ENCODE measurements at places on chromosomes 2 and 18. TPM values are rescaled to one million over a fixed set of nuclear protein-coding genes. Genes with fewer than 3 reads are reported as not detected.
A peak's percentile ranks its signal among the peaks of the same experiment; 100 is the strongest.

PTPRN gene
- 0.44 TPM for total RNA-seq

GALR1 gene
- not detected for total RNA-seq

DNA sequence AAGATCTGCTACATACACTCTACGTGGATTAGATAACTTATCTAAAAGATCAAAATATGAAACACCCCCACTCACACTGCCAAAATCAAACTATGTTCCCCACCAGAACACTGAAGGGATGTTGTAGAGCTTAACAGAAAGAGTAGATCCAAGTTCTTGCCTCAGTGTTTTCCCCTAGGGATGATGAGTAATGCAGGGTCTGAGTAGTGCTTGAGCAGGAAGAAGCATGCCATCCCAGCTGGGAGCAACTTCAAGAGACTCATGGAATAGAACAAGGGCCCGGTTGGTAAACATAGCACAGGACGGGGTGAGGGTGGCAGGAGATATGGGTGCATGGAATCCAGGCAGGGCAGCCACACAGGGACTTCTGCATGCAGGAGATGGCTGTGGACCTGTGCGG, 74.3 kb downstream of the SNTG2 start:
- DNase-seq: no peak

GRCh38 chr2:44441200-44441599, 79.5 kb downstream of the CAMKMT start:
- DNase-seq: no peak

- peak; percentile 54 for DNase-seq
Measured at GRCh38 chr18:55302167-55302833, 285.7 kb downstream of the TCF4 start.

- no peak for DNase-seq
Measured at GRCh38 chr2:224319750-224320149, 82.2 kb downstream of the FAM124B start.

DNA sequence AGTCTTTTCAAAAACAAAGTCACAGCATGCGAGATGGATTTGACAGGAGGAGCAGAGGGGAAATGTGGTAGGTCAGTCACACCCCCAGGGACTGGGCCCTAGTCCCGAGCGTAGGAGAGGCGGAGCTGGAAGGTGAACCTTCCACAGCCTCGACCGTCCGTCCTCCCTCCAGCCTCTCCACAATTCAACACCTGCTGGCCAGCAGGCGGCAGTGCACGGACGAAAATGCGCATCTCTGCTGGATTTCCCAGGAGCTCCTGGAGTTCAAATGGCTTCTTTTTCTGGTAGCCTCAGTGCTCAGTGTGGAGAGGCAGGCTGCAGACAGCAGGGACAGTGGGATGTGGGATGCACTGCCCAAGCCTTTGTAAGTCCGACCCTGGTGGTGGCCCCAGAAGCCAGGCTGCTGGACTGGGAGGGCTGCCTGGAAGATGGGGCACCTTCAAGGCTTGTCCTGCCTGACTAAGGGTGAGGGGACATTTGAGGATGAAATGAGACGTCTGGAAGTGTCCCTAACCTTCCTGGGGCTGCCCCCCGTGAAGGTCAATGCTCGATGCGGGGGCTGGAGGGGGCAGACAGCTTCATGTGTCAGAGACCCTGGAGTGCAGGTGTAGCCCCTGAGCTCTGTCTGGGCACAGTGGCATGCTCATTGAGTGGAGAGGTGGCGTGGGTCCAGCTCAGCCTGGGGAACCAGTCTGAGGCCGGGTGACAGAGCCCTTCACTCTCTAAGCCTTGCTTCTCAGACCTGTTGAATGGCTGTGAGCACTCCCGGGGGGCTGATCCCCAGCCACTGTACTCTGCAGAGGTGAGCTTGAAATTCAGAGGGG, 189.5 kb downstream of the TFCP2L1 start:
- peak; percentile 92 for DNase-seq

- DNase-seq: no peak
Measured at GRCh38 chr2:14136030-14136429, 496.5 kb upstream of the LRATD1 start.

- no peak for DNase-seq
Measured at GRCh38 chr18:48290162-48290926, 118.8 kb downstream of the ZBTB7C start.

- DNase-seq: no peak
Measured at GRCh38 chr2:136376798-136377211, 258.9 kb upstream of the CXCR4 start.

GRCh38 chr18:50859793-50860555, 18.9 kb upstream of the ME2 start:
- no peak for DNase-seq

DNA sequence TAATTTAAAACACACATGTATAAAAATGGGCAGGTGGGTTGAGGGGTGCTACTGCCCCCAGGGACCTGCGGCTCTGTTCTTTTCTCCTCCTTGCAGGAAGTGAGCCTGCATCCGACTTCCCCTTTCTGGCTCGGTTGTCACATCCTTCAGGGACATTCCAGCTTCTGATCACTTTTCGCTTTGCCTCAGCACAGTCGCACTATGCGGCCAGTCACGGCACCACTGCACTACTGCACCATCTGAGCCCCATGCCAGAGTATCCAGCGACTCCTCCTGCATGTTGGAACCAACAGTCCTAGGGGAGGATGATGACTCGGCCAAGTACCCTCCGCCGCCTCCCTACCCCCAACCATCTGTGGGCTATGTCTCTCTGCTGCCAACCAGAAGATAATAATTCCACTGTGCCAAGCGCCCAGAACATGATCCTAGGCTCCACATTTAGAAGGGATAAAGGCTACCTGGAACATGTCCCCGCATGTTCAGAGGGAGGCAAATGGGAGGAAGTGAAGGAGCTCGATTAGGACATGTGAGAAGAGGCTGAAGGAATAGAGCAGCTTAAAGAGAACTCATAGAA, 17.6 kb downstream of the CDC42EP3 start:
- no peak for DNase-seq

GRCh38 chr18:12451428-12451827, 43.7 kb downstream of the PRELID3A start:
- DNase-seq: no peak

DNA sequence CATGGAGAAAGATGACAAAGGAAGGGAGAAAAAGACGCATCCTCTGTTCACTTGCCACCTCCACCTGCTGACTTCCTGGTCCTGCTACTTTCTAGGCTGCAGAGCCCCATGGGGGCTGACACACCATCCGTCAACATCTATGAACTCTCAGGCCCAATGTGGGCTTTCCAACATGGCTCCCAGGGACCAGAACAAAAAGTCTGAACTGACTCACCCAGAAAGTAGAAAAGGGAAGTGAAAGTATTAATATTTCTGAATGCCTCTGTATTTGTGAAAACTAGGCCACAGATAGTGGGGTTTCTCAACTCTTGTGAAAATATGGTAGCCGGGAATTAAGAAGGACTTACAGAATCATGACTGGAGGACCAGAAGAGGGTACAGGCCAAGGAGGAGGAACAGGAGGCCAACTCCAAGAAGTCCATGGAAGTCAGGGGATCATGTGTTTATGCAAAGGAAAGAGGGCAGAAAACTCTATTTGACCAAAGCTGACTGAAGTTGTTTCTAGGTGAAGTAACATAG, 123.1 kb upstream of the CAB39 start:
- no peak for DNase-seq

GRCh38 chr2:4404363-4404762, 701.0 kb downstream of the DCDC2C start:
- DNase-seq: no peak
